ENCODE measurements at places on chromosomes 4 and X. TPM values are rescaled to one million over a fixed set of nuclear protein-coding genes. Genes with fewer than 3 reads are reported as not detected.

Gene TRAPPC11
- 57.1 TPM for total RNA-seq

Gene AKAP14
- total RNA-seq, result not detected

Gene CENPVL1
- not detected for total RNA-seq

Gene CTSO
- total RNA-seq, result 1.7 TPM

Gene EVC2
- 8.2 TPM for total RNA-seq

Gene CXCL11
- 0.68 TPM for total RNA-seq

Gene PABPC4L
- total RNA-seq, result 0.28 TPM

Gene KDR
- total RNA-seq, result not detected

Gene ERVMER34-1
- total RNA-seq, result 9.0 TPM

Gene NUDT9
- total RNA-seq, result 21.9 TPM

Gene PROM1
- 0.34 TPM for total RNA-seq

Gene PHOX2B
- not detected for total RNA-seq

Gene SPRY1
- 4.1 TPM for total RNA-seq

Gene AWAT2
- total RNA-seq, result not detected

Gene FABP2
- not detected for total RNA-seq

Gene UCP1
- total RNA-seq, result not detected

Gene AMTN
- total RNA-seq, result 1.3 TPM

Gene FGF13
- total RNA-seq, result 3.0 TPM

Gene SHROOM2
- total RNA-seq, result 11.4 TPM

Gene ABHD18
- 9.3 TPM for total RNA-seq

Gene DUSP21
- total RNA-seq, result not detected

Gene HSPA4L
- 36.7 TPM for total RNA-seq

Gene RAB33A
- total RNA-seq, result not detected

Gene PRDM5
- 15.0 TPM for total RNA-seq

Gene GPR34
- total RNA-seq, result not detected

Gene TASL
- not detected for total RNA-seq

Gene DKC1
- 106 TPM for total RNA-seq

Gene BCLAF3
- 9.8 TPM for total RNA-seq

Gene TMPRSS11A
- 0.50 TPM for total RNA-seq

Gene PCSK1N
- total RNA-seq, result under 0.01 TPM

Gene GPR143
- total RNA-seq, result 0.64 TPM

Gene SUPT20HL1
- total RNA-seq, result not detected

Gene NXF2
- total RNA-seq, result not detected

Gene STATH
- total RNA-seq, result not detected

Gene CNGA1
- 1.4 TPM for total RNA-seq

Gene XAGE2
- total RNA-seq, result not detected

Gene TRAM1L1
- total RNA-seq, result 1.3 TPM

Gene PPP1R2C
- total RNA-seq, result not detected

Gene ARX
- total RNA-seq, result not detected

Gene PDZD4
- total RNA-seq, result not detected

Gene MAGEB2
- total RNA-seq, result not detected

Gene ZNF732
- 0.68 TPM for total RNA-seq

Gene IL1RAPL1
- total RNA-seq, result not detected

Gene TSPAN7
- total RNA-seq, result 0.68 TPM

Gene FGF5
- 15.2 TPM for total RNA-seq

Gene MAGEA1
- total RNA-seq, result not detected

Gene SPANXN3
- not detected for total RNA-seq

Gene RNF4
- total RNA-seq, result 49.9 TPM

Gene CXorf65
- not detected for total RNA-seq

Gene UBA6
- 108 TPM for total RNA-seq
